Erythroblast (primary cell): ENCODE measurements at places on chromosomes 3 and 15.

DNA sequence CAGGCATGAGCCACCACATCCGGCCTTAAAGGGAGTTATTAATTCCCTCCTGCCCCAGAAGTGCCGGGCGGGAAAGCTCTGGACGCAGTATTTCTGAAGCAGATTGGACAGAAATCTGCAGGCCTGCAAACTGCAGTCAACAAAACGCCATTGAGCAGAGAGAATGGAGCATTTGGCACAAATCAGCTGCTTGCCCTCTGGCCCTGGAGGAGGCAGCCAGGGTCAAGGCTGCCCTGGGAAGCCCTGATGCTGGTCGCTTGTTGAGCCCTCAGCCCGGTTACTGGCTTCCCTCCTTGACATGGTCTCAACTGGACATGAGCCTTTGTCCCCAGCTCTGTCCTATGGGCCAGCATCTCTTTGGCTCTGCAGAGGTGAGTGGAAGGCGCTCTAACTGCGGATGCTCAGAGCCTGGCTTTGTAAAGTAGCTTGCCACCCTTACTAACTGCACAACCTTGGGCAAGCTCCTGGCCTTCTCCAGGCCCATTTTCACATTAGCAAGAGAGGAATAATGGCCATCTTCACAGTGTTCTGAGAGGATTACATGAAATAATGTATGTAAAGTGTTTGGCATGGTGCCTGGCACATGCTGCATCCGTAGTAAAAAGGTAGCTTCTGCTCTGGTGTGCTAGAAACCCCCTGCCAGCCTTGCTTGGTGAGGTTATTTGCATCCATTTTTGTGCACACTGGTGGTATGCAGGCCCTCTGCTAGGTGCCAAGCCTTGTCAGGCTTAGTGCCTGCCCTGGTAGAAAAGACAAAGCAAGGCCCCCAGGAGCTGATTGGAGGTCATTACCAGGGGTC is 4.1 kb downstream of the SEMA4B start:
- no peak for DNase-seq

GRCh38 chr3:124113485-124113884 is 121.6 kb upstream of the ROPN1 start:
- no peak for DNase-seq

DNA sequence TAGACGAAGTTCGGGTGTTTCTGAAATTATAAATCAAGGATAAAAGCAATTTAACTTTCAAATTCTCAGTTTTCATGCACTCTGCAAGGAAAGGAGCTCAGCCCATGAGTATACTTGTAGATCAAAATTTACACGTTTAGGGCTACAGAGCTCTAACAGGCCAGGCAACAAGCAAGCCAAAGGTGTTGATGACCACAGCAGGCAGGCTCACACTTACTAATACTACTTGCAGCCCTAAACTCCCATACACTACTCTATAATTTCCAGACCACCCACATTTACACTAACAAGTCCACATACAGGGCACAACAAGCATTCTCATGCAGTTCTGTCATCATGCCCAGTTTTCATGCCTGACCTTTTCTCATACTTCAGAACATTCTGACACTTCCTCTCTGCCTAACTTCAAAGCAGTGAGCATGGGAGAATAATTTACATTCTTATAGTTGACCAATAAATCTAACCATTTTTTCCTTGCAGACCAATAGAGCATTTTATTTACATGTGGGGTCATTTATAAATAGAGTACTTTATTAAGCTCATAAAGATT is 124.7 kb upstream of the FRMD4B start:
- no peak for DNase-seq

- no peak for DNase-seq
These were observed 25.8 kb downstream of the LRRN1 start for GRCh38 chr3:3825035-3825434.

GRCh38 chr3:41318520-41318919 is 119.2 kb downstream of the CTNNB1 start:
- no peak for DNase-seq

- no peak for DNase-seq
These were observed 138.7 kb upstream of the CBLB start for GRCh38 chr3:106007512-106007911.

DNA sequence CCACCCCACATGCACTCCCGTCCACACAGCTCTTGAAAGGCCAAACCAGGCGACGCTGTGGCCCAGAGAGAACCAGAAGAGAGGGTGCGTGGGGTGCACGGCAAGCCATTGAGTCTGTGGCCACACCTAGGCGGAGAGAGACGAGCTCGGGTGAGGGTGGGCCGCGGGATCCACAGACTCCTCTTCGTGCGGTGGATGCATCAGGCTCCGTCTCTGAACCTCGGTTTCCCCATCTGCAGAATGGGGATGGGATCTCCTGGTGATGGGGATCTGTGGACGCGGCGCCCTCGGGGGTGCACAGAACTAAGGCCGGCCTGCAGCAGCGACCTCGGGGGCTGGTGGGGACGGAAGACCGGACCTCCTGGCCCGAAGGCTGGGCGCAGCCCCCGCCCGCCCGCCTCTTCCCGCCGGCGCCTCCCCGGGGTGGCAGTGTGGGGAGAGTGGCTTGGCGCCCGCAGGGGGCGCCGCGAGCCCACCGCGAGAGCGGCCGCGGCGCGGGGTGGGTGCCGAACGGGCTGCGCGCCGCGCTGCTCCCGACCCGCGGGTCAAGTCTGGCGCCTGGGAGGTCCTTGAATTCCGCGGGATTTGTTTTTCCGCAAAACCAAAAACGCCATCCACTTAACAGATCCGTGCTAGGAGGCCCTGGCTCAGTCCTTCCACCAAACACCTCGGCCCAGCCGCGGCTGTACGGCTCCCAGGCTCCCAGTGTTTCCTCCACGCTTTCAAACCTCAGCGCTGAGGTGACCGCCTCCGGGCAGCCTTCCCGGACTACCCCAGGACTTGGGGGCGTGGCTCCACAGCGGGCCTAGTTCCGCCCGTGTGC is 13.2 kb upstream of the ADPGK start:
- DNase-seq = peak; percentile 25

DNA sequence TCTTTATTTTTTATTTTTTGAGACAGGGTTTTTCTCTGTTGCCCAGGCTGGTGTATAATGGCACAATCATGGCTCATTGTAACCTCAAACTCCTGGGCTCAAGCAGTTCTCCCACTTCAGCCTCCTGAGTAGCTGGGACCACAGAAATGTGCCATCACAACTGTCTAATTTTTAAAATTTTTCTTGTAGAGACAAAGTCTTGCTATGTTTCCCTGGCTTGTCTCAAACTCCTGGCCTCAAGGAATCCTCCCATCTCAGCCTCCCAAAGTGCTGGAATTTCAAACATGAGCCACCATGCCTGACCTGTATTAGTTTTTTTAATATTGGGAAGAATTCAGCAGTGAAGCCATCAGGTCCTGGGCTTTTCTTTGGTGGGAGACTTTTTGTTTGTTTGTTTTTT is 13.6 kb upstream of the CLDN11 start:
- DNase-seq = no peak

GRCh38 chr3:151796105-151796680 is 17.7 kb upstream of the AADAC start:
- DNase-seq = no peak

GRCh38 chr3:134441821-134442220 is 44.0 kb downstream of the ANAPC13 start:
- DNase-seq = no peak

DNA sequence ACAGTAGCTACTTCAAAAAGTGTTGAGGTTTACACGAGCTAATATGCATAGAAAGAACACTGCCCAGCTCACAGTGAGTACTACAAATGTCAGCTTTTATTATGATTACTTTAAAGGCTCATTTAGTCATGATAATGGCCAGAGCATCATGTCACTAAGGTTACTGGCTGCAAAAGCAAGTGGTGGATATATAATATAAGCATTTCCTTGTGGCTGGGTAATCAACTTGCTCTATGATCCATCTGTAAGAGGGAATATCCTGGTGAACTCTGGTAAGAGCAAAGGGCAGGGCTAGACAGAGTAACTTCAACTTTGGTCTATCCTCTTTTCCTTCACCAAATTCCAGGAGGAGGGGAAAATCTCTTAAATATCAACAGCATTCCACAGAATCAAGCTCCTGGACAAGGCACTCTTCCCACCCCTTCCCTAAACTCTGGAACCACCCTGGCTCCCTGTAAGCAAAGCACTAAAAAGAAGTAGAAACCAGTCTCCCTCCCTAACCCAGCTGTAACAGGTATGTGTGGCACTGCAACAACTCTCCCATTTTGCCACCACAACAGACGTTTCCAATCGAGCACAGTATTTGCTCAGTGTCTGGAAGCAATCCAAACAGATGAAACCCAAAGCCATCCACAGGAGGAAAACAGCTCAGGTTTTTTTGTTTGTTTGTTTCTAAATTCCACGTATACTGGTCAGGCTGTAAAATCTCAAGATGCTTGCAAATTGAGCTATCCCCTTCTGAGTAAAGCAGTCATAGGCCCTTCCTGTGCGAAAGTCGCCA is 13.4 kb downstream of the B4GALT4 start:
- DNase-seq = no peak

- DNase-seq = no peak
These were observed 811 bp downstream of the C3orf52 start for GRCh38 chr3:112086875-112087524.

GRCh38 chr15:101288905-101289513 is 6.0 kb downstream of the SNRPA1 start:
- peak; percentile 87 for DNase-seq

DNA sequence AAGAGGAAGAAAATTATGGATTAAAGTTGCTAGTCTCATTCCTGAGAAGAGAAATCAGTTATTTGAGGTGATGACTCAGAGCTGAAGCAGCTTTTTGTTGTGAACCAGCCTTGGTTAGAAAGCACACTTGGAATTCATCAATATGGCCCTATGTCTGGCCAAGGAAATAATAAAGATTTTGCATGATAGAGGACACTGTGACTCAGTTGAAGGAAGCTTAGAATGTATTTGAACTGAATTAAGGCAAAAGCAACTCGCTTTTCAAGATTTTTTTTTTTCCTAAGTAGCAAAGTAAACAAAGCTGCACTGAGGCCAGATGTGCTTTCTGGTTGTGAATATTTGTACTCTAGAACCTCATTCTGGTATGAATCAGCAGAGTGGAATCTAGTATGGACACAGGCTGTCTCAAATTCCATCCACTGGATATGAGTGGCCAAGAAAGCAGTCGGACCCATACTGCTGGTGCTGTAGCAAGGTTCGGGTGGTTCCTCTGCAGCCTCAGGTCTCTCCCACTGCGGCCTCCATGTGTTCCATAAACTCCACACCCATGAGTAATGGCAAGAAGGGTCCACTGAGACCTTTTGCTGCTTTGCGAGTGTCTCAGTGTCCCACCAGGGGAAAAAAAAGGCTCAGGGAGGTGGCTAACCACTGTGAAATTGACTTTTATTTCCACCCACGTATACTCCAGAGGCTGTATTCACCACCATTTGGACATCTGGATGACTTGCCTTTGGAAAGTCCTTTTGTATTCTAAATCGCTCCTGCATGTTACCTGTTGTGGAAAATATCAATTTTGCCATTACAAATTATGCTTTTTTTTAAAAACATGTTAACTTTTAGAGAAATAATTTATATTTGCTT is 53.1 kb downstream of the TGFBR2 start:
- no peak for DNase-seq

- DNase-seq = no peak
These were observed 14.2 kb upstream of the COLQ start for GRCh38 chr3:15535732-15536131.

DNA sequence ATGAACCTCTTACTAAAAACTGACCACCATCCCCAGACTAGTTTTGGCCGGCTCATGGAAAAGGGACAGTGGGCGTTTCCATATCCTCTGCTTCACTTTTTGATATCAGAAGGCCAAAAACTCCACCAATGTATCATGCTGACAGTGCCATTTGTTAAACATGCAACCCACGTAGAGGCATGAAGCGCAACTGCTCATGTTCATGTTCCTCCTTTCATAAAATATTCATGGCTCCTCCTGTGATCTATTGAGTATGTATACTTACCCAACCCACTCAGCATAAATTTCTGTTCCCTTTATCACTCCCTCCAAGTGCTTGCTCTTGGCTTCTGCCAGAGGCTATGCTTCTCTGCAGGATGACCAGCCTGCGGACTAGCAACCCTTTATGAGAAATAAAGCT is 58.7 kb upstream of the TGFBR2 start:
- DNase-seq = no peak

GRCh38 chr3:55484191-55484689 is 2.9 kb downstream of the WNT5A start:
- no peak for DNase-seq

- DNase-seq = no peak
These were observed 54.0 kb downstream of the VGLL4 start for GRCh38 chr3:11589706-11590105.

GRCh38 chr3:136093771-136094170 is 102.4 kb downstream of the MSL2 start:
- DNase-seq = no peak

DNA sequence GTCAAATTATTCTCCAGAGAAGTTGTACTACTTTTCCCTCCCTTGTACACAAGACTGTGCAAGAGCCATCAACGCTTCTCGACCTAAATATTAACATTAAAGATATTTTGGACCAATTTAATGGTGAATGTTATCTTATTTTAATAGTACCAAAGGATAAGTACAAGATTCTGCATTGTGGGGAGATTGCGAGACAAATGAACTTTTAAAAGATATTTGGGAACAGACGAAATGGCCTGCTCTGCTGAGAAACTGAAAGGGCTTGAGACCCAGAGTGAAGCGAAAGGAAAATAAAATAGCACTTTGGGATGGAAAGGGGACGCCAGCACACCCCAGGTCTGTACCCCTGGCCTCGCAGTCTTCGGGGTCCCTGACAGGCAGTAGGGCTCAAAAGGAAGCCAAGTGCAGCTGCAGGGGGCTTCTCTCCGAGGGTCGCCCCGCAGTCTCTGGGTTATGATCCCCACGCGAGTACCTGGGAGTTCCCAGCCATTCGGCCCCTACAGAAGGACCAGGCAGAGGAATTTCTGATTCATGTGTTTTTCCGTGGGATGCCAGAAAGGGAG is 97.6 kb upstream of the VGLL3 start:
- peak; percentile 3 for DNase-seq

DNA sequence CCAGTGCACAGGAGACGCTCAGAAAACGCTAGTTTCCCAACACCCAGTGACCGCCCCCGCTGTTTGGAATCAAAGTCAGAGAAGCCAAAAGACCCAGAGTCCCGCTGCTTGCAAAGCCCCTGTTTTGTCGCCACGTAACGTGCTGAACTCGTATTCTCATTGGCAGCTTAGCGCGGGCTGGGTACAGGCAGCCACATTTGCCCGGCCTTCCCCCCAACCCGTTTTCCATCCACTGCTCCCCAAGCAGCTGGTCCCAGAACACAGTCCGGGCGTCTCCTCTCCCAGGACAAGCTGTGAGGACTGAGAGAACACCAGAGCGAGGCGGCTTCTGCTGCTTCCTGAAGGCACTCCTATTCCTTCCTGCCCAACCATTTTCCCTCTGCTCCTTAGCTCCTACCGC is 54.8 kb downstream of the RASGRF1 start:
- no peak for DNase-seq

DNA sequence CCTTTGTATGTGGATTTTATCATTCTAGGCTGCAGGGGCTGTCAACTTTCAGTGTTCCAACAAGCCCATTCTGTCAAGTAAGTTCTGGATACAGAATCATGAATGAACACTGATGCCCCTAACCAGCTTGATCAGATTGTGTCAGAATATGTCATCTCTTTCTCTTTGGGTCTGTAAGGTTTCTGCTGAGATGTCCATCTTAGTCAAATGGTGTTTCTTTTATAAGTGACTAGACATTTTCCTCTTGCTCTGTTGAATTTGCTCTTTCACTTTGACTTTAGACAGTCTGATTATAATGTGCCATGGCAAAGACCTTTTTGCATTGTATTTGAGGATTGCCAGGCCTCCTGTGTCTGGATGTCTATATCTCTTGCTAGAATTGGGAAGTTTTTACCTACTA is 660.9 kb upstream of the CBLB start:
- no peak for DNase-seq
